G401 (cell line): ENCODE measurements at places on chromosomes 6 and 20. TPM values are rescaled to one million over a fixed set of nuclear protein-coding genes. Genes with fewer than 3 reads are reported as not detected.

SLC24A3 gene
- total RNA-seq: not detected in 2 replicates

TP53TG5 gene
- total RNA-seq: not detected in 2 replicates

SLC22A2 gene
- not detected in 2 replicates for total RNA-seq

OGFR gene
- 43.9 and 45.6 TPM in 2 replicates for total RNA-seq

SERINC1 gene
- total RNA-seq: 42.3 and 64.5 TPM in 2 replicates

PLN gene
- total RNA-seq: not detected in 2 replicates

MICB gene
- total RNA-seq: 15.0 and 18.3 TPM in 2 replicates

FOXQ1 gene
- total RNA-seq: not detected in 2 replicates

GJA1 gene
- 316 and 402 TPM in 2 replicates for total RNA-seq

KCNK5 gene
- total RNA-seq: not detected in 2 replicates

SIRPB1 gene
- 0.75 and 2.5 TPM in 2 replicates for total RNA-seq

SDCBP2 gene
- 0.49 and 2.0 TPM in 2 replicates for total RNA-seq

SLC22A3 gene
- total RNA-seq: not detected in 2 replicates

HLA-DOB gene
- not detected in 2 replicates for total RNA-seq

IL20RA gene
- total RNA-seq: not detected in 2 replicates

PHF1 gene
- total RNA-seq: 26.0 and 38.0 TPM in 2 replicates

ASXL1 gene
- total RNA-seq: 21.0 and 31.0 TPM in 2 replicates

COX4I2 gene
- not detected in 2 replicates for total RNA-seq

CPNE5 gene
- total RNA-seq: 28.1 and 37.6 TPM in 2 replicates

CFB gene
- total RNA-seq: not detected in 2 replicates

TAAR5 gene
- total RNA-seq: not detected in 2 replicates

MUCL3 gene
- total RNA-seq: not detected in 2 replicates

EFCAB8 gene
- total RNA-seq: 0.03 TPM in 1 of 2 replicates, not detected in the other

OR2B6 gene
- not detected in 2 replicates for total RNA-seq

PLCB4 gene
- 2.4 and 10.3 TPM in 2 replicates for total RNA-seq

CPXM1 gene
- total RNA-seq: 41.8 and 47.0 TPM in 2 replicates

CST11 gene
- not detected in 2 replicates for total RNA-seq

CNPY3 gene
- 47.5 and 52.5 TPM in 2 replicates for total RNA-seq

ZSCAN23 gene
- total RNA-seq: 0.25 and 0.81 TPM in 2 replicates

CSNK2A1 gene
- total RNA-seq: 204 and 275 TPM in 2 replicates

BPIFB1 gene
- not detected in 2 replicates for total RNA-seq

SEL1L2 gene
- total RNA-seq: not detected in 2 replicates

GRM1 gene
- not detected in 2 replicates for total RNA-seq

TRDN gene
- not detected in 2 replicates for total RNA-seq

C6orf141 gene
- total RNA-seq: 0.17 TPM in 1 of 2 replicates, not detected in the other

PLCB1 gene
- not detected in 2 replicates for total RNA-seq

CARMIL1 gene
- total RNA-seq: 0.20 and 0.37 TPM in 2 replicates

TNFRSF6B gene
- not detected in 2 replicates for total RNA-seq

DIDO1 gene
- total RNA-seq: 24.3 and 36.5 TPM in 2 replicates

PPARD gene
- total RNA-seq: 2.8 and 4.2 TPM in 2 replicates

SOX4 gene
- total RNA-seq: 0.17 and 0.25 TPM in 2 replicates

TULP1 gene
- total RNA-seq: not detected in 2 replicates

NOP56 gene
- total RNA-seq: 249 and 340 TPM in 2 replicates

SDC4 gene
- total RNA-seq: 16.4 and 24.7 TPM in 2 replicates

SMAP1 gene
- total RNA-seq: 34.7 and 46.7 TPM in 2 replicates

COL9A3 gene
- total RNA-seq: 8.6 TPM in 2 replicates

RFX6 gene
- not detected in 2 replicates for total RNA-seq

ROS1 gene
- total RNA-seq: not detected in 2 replicates

PAX1 gene
- not detected in 2 replicates for total RNA-seq

CLDN20 gene
- not detected in 2 replicates for total RNA-seq
